CD8-positive, alpha-beta T cell (primary cell): ENCODE measurements at places on chromosomes 5 and 9.

DNA sequence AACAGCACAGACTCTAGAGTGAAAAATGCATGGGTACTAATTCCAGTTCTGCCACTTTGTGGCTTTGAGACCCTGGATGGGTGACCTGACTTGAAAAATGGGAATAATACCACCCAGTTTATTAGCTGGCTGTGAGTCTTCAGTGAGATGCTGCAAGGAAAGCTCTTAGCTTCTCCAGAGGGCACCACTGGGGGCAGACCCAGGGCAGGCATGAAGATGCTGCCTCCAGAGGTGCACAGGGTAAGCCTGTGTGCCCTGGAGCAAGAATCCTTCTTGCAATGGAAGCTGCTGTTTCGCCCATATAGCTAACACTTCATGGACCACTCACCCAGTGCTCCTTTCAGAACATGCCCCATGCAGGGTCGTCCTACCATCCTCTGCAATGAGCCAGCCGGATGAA, 75.7 kb downstream of the C5orf15 start:
- DNase-seq: no peak

GRCh38 chr9:93667627-93668026, 91.2 kb downstream of the PHF2 start:
- DNase-seq: no peak

GRCh38 chr5:97454015-97454414, 271.0 kb upstream of the RIOK2 start:
- DNase-seq: no peak

DNA sequence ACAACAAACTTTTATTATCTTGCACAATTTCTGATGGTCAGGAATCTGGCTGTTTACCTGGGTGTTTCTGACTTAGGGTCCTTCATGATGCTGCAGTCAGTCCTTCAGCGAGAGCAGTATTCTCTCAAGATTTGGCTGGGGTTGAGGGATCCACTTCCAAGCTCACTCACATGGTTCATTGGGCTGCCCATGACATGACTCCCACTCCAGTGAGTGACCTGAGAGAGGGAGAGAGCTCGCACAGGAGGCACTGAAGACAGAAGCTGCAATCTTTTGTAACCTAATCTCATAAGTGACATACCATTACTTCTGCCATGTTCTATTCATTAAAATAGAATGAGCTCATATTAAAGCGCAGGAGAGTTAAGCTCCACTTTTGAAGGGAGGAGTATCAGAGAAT, 212.6 kb downstream of the SPATA31D1 start:
- no peak for DNase-seq

- no peak for DNase-seq
Observed at GRCh38 chr5:78649211-78649695, 681 bp upstream of the LHFPL2 start.

DNA sequence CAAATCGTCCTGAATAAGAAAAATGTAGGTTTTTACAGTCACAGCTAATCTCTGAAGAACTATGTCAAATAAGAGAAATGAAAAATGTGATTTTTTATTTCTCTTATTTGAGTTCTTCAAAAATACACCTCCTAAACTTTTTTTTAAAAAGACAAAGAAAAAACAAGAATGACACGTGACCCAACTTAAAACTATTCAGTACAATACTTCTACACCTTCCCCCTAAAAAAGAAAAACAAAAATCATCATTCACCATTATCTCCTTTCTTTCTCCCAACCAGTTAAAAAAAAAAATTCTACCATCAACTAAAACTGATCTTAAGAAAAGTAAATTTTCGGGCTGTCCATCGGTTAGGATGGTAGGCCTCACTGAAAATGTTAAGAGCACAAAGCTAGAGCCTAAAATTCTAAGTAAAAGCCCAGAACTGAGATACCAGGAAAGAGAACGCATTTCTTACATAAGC, 2.1 kb downstream of the RNF145 start:
- DNase-seq: no peak

GRCh38 chr5:93107805-93108520, 473.1 kb downstream of the NR2F1-AS1 start:
- no peak for DNase-seq

DNA sequence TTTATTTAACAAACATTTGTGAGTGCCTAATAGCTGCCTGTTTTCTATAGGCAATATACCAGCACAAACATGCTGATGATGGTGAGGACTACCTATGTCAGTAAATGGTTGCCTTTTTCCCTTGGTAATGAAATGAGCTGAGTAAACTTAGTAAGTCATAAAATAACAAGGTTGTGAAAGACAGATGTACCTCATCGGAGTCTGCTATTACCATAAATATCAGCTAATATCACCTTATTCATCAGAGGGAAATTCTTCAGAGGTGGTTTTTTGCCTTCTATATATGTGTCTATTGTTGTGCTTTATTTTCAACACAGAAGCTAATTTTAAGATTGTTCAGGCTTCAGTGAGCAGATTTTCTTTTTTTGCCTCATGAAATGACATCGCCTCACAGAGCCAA, 1040.5 kb downstream of the DTWD2 start:
- no peak for DNase-seq

- DNase-seq: no peak
Observed at GRCh38 chr9:101311758-101312420, 72.9 kb downstream of the BAAT start.

DNA sequence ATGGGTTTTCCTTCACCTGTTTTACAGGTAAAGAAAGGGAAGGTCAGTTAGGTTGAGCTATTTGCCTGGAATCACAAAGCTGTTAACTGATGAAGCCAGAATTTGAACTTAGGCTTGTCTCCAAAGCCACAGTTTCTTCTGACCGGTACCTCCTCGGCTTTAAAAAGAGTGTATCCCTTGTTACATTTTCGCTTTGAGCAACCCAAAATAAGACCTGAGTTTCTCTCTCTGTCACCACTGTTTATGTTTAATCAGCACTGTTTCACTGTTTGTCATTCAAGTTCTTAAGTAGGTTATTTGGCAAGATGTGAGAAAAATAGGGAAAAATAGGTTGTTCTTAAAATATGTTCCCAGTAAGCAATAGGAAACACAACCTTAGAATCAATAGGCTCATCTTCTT, 84.6 kb downstream of the VCAN start:
- no peak for DNase-seq

- no peak for DNase-seq
Observed at GRCh38 chr5:74257060-74257527, 383.4 kb downstream of the ENC1 start.

- no peak for DNase-seq
Observed at GRCh38 chr5:152861231-152861630, 456.2 kb upstream of the NMUR2 start.

DNA sequence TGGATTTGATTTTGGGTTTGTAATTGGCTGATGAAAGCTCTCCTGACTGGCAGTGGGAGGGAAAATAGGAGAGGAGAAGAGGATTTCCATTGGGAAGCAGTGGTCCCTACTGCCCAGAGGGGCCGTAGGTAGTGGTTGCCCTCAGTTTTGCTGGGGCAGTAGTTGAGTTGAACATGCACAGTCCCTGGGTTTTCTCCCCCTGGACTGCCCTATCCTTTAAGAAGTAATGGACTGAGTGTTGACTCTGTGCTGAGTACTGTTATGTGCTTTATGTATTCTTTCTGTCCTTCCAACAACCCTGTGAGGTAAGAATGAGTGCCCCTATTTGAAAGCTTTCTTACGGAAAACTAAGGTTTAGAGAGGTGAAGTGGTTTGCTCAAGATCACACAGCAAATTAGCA, 111.2 kb upstream of the RPS23 start:
- DNase-seq: no peak

- DNase-seq: no peak
Observed at GRCh38 chr5:59760785-59761348, 132.7 kb downstream of the PDE4D start.

DNA sequence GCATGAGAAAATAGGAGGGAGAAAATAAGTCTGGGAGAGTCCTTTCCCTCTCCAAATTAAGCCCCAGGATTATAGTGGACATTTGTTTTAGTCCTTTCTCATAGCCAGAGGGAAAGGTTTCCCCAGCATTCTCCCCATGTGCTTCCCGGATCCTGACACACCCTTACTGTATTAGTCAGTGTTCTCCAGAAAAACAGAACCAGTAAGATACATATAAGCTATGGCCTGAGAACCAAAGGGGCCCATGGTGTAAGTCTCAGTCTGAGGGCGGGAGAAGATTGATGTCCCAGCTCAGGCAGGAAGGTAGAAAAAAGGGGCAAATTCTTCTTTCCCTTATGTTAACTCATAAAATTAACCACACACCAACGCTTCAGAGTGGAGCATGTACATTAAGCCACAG, 25.6 kb upstream of the SPATA31D4 start:
- no peak for DNase-seq

- no peak for DNase-seq
Observed at GRCh38 chr9:16289639-16290038, 580.8 kb downstream of the BNC2 start.

GRCh38 chr5:52638732-52639131, 149.0 kb upstream of the ITGA1 start:
- no peak for DNase-seq

- no peak for DNase-seq
Observed at GRCh38 chr9:86079865-86080469, 19.4 kb downstream of the GOLM1 start.

GRCh38 chr9:125359011-125359410, 97.4 kb downstream of the GAPVD1 start:
- no peak for DNase-seq

DNA sequence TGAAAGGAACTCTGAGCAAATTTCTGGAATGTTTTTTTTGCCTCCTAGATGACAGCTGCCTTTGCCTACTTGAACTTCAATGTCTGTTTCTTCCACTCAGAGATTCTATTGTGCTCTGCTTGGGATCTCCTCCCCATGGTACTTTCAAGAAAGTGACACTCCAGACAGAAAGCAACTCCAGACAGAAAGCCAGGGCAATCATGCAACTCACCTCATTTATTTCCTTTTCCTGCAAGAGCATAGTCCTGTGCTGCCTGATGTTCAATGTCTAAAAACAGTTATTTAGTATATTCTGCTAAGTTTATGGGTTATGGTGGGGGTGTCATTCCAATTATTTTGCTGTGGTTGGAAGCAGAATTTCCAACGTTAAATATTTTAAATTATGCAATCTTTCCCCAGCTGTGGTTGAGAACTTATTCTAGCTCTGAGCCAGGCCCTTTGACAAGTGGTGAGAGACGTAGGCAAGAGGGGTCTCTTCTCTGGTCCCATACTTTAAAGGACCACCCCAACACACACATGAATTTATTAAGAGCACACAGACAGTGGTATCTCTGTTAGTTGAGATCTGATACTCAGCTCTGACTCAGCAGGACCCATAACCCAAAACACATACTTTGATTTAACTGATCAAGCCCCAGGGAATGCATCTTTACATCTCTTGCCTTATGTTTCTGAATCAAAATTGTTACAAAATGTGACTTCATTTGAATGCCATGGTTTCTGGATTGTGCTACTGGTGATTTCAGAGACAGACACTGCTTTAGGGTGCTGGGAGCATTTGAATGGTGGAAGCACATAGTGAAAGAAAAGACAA, 39.5 kb upstream of the MAMDC2 start:
- DNase-seq: no peak

GRCh38 chr9:88524911-88525310, 10.1 kb upstream of the NXNL2 start:
- DNase-seq: no peak

GRCh38 chr9:100595391-100596199, 17.7 kb downstream of the CAVIN4 start:
- DNase-seq: peak; percentile 15

DNA sequence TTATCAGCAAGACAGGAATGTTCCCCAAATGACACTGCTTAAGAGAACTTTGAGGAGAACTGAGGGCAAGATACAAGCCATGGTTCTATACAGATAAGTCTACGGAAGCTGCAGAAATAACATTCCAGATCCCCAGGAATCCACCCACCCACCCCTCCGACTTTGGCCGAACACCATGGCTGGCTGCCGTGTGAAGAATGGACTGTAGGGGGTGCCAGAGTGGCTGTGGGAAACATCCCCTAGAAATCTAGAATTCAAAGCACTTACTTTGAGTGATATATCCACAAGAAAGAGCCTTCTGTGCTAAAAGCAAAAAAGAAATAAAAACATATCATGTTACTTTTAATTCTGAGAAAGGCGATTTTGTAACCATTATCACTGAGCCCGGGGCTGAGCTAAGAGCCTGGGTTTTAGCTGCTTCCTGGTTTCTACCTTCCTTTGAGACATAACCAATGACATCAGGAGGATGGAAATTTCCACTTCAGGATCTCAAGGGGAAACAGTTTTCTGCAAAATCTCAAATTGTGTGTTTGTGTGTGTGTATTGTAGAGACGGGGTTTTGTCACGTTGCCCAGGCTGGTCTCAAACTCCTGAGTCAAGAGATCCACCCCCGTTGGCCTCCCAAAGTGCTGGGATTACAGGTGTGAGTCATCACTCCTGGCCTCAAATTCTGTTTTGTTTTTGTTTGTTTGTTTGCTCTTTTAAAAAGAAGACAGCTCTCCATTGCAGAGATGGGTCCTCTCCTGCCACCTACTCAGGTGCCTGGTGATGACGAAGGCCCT, 36.4 kb downstream of the GGTA1 start:
- DNase-seq: no peak

DNA sequence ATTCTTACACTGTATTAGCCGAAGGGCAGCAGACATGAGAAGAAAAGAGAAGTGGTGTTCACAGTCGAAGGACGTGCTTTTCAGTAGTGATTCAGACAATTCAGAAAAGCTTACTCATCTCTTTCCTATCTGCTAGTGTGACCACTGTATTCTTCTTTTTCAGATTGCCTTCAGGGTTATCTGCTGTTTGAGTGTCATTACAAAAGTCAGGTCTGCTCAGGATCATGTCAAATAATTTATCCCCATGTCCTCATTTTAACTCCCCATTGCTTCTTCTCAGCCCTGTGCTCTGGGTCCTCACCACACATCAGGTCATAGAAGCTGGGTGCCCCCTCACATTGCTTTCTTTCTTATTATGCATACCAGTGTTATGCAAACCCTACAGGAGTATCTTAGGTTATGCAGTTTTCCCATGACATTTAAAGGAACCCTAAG, 394.0 kb downstream of the CETN3 start:
- DNase-seq: no peak

- DNase-seq: no peak
Observed at GRCh38 chr9:77916820-77917219, 114.8 kb downstream of the GNAQ start.

DNA sequence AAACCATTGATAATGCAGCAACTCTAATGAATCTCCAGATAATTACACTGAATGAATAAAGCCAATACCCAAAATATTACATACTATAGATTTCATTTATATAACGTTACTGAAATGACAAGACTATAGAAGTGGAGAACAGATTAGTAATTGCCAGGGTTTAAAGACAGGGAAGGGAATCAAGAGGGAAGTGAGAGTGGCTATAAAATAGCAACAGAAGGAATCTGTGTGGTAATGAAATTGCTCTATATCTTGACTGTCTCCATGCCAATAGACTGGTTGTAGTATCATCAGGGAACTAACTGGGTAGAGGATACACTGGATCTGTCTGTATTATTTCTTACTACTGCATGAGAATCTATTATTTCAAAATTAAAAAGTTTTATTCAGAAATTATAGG, 396.5 kb upstream of the RPS23 start:
- DNase-seq: no peak

DNA sequence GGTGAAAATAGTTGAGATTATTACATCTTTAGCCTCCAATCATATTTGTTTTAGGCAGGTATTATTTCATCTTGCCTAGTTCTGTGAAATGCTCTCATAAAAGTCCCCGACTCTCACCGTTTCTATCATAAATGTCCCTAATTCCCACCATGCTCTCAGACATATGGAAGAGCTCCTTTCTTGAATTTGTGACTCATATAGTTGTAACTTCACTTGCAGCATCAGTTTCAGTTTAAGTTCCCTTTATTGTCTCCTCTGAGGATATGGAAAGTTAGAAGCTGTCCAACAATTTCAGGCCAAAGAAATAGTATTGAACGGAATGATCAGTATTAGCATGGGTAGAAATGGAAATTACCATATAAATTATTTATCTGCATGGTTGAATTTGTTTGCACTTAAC, 187.5 kb upstream of the NR4A3 start:
- DNase-seq: no peak
